Adipocyte (in vitro differentiated cells): ENCODE measurements at places on chromosomes 5 and 9.

DNA sequence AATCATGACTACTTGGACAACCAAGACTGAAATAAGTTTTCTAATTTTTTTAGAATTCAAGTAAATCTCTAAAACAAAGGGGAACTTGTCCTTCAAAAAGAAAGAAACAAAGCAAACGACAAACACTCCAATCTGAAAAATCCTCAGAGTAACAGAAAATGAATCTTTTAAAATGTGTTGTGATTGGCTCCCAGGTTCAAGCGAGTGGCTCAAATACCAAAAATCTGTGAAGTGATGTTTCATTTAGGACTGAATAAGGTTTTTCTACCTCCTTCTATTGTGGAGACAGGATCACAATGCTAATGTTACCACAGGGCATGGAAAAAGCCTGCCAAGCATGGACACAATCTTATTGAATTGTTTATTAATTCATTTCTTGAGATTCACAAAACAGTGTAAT lies 415.7 kb downstream of the RAB3C start:
- no peak for DNase-seq

DNA sequence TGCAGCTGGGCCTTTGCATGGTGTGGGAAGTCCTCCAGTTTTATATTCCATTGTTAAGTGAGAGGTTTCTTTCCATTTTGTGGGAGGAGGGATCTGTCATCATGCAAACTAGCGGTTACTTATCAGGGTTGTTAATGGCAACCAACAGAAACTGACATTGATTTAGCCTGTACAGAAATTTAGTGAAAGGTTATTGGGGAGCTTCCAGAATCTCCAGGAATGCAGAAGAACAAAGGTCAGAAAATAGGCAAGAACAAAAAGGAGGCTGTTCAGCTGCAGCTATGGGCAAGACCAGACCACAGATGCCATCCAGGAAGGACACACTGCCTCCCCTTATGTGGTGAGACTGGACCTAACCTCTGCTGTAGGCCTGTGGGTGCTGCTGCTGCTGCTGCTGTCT lies 395.8 kb downstream of the KDM4C start:
- no peak for DNase-seq

- DNase-seq = peak; percentile 39
Observed at GRCh38 chr9:105401651-105402050, 46.2 kb upstream of the FSD1L start.

- DNase-seq = no peak
Observed at GRCh38 chr9:136119883-136120393, 1.3 kb upstream of the TMEM250 start.

- DNase-seq = no peak
Observed at GRCh38 chr5:87051502-87052113, 216.1 kb upstream of the RASA1 start.

DNA sequence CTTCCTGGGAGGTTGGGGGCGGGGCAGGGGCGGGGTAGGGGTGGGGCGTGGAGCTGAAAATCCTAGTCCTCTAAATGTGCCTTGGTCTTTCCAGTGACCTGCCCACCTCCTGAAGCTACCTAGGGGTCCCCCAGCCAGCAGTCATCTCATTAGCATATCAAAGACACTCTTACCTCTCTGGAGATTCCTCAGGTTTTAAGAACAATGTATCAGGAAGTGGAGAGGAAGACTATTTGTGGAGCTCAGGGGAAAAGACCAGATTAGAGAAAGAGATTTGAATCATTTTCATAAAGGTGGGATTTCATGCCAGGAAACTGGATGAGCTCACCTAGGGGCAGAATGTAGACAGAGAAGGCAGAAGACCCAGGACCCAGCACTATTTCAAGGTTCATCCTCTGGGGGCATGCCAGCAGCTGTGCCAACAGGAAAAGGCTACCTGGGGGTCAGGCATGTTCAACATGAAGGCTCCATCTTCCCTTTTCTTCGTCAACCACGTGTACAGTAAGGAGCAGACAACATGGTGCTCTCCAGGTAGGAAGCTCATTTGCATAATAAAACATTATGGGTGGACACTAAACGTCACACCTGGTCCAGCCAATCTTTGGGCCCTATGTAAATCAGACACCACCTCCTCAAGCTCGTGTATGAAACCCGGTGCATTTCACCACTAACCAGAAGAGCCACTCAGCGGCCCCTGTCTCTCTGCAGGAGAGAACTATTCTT lies 6.9 kb downstream of the GMCL2 start:
- DNase-seq = no peak

GRCh38 chr5:36705055-36705454 lies 98.6 kb downstream of the SLC1A3 start:
- DNase-seq = no peak
